Ovary (tissue), 10 donors: ENCODE measurements at places on chromosomes 5 and 9. TPM values are rescaled to one million over a fixed set of nuclear protein-coding genes. Genes with fewer than 3 reads are reported as not detected.

DNA sequence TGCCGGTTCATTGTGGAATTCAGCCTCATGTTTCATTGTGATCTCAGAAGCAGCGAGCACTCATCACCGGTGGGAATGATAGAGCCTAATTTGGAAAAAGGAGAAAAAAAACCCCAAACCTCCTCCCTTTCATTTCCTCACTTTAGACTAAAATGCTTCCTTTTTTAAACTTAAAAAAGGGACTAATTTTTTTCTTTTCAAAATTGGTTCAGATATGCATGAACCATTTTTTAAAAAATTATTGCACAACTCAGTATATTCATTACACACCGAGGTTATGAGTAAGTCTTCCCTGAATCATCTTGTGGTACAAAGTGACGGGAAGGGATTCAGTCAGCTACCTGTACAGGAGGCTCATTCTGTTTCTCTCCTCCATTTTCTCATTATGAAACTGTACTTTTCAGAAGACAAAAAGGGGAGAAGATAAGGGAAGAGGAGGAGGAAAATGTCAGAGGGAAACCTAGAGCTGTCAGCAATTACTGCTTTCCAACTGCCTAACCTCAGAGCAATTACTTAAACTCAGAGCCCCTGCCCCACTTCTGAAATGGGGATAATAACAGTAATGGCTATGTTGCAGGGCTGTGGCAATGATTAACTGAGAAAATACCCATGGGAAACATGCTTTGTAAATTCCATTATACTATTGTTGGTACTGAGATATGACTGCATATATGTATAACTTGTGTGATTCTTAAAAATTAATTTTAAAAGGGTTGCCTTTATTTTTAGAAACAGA, 24.0 kb downstream of the GALNT10 start:
- no peak overlapping the region for H3K4me3 ChIP-seq
- no peaks in the 10 kb centered on the region for H3K36me3 ChIP-seq
- DNase-seq, result no peak
- H3K27me3 ChIP-seq, result no peaks in the 10 kb centered on the region

DNA sequence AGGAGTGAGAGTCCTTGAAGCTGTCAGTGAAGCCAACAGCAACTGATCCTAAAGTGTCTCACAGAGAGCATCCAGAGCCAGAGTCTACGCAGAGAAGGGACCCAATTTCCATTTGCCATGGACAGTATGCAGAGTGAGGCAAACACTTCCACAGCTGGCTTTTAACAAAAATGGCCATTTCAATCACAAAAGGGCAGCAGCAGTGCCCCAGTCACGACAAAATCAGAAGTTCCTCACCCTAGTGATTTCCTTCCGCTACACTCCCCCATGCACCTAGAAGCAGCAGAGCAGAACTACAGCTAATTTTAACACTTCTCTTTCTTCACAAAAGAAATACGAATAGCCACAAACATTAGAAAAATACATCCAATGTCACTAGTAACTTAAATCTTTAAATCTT, 27.9 kb downstream of the FBXW11 start:
- no peak overlapping the region for H3K4me3 ChIP-seq
- no peaks in the 10 kb centered on the region for H3K36me3 ChIP-seq
- no peaks in the 10 kb centered on the region for H3K27me3 ChIP-seq
- H3K4me1 ChIP-seq, result peaks cover 10% of the 10 kb centered on the region
- DNase-seq, result no peak

- no peaks in the 10 kb centered on the region for H3K27me3 ChIP-seq
- no peaks in the 10 kb centered on the region for H3K36me3 ChIP-seq
- no peak overlapping the region for H3K27ac ChIP-seq
Measured at GRCh38 chr9:98570663-98571440, 137.9 kb downstream of the GABBR2 start.

DNA sequence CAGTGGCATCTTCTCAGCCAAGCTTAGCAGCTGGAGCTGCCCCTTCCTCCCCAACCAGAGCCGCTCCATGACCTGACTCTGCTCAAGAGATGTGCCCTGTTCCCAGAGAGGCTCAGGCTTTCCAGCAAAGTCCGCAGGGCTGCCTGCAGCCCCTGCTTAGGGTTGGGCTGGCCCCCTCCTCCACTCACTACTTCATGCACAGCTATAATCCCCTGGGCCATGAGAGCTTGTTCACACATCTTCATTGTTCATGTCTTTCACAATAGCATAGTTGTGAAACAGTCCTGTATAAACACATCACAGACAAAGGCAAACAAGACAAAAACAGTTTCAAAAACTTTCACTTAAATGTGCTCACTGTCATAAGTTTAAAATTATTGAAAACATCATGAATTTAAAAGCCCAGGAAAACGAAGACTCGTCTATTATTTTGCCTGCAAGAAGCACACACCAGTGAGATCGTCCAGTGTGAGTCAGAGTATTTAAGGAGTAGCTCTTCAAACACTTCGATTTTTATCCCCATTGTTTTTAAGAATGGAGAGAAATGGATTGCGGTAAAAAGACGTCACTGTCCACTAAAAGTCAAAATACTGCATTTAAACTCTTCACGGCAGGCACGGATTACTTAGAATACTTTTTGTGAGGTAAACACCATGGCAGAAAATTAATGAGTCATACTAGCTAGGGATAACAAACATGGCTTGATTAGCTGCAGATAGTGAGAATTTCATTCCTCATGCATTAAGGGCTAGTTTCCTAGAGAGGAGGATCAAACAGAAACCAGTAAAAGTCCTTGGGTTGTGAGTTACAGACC, 40.7 kb upstream of the S1PR3 start:
- H3K4me1 ChIP-seq, result peaks cover 3% of the 10 kb centered on the region
- no peak for DNase-seq
- no peak overlapping the region for H3K4me3 ChIP-seq
- no peaks in the 10 kb centered on the region for H3K36me3 ChIP-seq

- peaks cover 3% of the 10 kb centered on the region for H3K27me3 ChIP-seq
- no peaks in the 10 kb centered on the region for H3K4me1 ChIP-seq
- DNase-seq, result no peak
- H3K4me3 ChIP-seq, result no peak overlapping the region
Measured at GRCh38 chr9:136667214-136667939, 4.7 kb downstream of the EGFL7 start.

VDAC1 gene
- total RNA-seq, result 83.4 TPM

AGTPBP1 gene
- total RNA-seq, result 17.3 TPM
